ENCODE measurements at places on chromosomes 16 and 17.

DNA sequence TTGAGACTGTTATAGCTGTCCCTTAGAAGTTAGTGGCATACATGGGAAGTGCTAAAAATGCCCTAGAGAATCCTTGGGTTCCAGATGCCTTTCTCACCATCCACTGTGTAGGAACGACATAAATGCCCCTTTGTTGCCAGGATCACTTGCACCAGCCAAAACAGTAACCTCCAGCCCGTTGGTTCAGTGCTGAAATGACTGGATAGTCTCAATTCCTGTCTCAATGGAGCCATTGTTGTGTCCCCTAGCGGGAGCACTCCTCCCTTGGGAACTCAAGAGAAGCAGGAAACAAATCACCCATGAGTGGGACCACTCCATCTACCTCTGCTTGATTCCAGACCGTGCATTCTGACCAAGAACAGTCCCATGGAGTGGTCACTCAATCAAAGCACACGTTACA, 23.1 kb downstream of the MPHOSPH6 start:
- no peak for DNase-seq

DNA sequence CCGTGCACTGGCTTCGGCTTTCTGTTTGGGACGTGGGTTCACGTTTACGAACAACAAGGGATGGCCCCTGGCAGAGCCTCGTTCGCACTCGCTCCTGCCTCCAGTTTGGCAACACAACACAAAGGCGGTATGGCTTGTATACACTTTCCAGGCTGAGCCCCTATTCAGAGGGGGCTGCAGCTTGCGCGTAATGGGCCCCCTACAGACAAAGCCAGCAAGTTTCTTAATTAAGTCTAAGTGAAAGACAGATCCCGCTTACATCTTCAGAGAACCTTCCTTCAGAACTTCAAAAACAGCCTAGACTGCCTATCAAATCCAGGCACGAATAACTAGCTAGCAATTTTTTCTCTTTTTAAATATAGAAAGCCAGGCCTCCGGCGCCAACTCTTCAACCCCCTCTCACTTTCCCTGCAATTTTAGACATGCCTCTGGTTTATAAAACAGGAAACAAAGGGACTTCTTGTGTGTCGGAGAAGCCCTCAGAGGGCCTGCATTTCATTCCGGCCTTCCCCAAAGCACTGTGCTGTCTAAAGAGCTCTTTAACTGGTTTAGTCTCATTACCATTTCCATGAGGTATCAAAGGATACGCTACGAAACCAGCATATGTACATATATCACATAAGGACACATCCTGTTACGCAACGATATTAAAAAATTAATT, 244.9 kb downstream of the STX8 start:
- no peak for DNase-seq

DNA sequence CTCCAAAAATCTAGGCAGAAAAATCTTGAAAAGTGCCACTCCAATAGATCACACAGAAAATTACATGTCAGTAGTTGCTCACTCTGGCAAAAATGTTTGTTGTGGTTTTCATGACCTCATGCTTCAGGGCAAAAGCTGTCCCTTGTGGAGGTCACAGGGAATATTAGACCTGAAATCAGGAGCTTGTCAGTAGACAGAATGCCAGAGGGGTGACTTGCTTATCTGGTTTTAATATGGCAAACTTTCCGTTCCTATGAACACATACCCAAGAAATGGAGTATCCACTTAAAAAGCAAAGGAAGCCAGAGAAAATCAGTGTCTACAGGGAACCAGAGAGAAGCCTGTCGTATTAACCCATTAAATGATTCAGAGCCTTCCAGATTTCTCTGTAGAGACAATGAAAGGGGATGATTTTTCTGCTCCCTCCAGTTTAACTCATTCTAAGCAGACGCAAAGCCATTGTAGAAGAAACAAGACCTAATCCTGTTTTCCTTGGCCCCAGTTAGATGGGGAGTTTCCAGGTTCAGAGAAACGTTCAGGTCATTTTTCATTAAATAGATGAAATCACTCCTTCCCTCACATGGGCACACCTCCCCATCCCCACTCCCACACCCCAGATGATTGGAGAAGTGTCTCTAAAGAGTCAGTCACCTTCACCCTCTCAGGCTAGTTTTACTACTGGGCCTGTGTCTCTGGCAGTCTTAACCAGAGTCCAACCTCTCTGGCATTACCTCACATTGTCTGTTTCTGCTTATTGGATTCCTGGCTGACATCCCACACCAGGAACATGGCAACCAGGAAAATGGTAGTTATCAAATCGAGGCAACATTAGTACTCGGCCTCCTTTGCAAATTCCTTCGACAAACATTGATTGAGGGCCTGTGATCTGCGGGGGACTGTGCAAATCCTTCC, 6.0 kb downstream of the SOX9 start:
- DNase-seq = no peak

- no peak for DNase-seq
These were observed 41.7 kb downstream of the EFCAB5 start for GRCh38 chr17:29982991-29983653.

DNA sequence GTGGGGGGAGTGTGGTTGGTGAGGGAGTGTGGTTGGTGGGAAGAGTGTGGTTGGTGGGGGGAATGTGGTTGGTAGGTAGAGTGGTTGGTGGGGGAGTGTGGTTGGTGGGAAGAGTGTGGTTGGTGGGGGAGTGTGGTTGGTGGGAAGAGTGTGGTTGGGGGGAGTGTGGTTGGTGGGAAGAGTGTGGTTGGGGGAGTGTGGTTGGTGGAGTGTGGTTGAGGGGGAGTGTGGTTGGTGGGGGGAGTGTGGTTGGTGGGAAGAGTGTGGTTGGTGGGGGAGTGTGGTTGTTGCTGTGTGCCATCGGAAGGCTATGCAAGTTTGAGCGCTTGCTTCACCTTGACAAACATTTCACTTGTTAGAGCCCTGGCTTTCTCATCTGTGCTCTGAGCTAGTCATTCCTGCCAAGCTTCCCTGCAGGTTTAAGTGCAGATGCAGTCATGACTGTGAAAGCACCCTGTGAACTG, 20.1 kb downstream of the MINK1 start:
- DNase-seq = no peak
